ENCODE measurements at places on chromosomes 16 and 17.

DNA sequence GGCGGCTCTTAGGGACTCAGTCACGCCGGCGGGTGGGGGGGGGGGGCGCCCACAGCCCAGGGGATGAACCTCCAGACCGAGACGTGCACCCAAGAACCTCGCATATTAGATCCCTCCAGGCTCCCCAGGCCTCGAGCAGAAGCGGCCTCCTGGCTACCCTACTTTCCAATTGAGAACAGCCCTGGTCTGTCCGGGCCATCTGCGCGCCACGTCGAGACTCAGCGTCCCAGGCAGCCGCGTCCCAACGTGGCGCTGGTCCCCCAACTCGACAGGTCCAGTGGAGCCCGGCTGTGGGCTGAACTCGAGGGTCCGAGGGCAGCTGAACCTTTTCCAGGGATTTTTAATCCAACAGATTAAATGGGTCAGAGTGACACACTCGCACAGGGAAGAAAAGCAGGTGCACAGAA lies 2.3 kb upstream of the IRX3 start:
- no peak for DNase-seq

GRCh38 chr17:45687594-45687993 lies 96.5 kb upstream of the CRHR1 start:
- no peak for DNase-seq

GRCh38 chr16:55015181-55015913 lies 84.7 kb downstream of the IRX5 start:
- peak; percentile 91 for DNase-seq

DNA sequence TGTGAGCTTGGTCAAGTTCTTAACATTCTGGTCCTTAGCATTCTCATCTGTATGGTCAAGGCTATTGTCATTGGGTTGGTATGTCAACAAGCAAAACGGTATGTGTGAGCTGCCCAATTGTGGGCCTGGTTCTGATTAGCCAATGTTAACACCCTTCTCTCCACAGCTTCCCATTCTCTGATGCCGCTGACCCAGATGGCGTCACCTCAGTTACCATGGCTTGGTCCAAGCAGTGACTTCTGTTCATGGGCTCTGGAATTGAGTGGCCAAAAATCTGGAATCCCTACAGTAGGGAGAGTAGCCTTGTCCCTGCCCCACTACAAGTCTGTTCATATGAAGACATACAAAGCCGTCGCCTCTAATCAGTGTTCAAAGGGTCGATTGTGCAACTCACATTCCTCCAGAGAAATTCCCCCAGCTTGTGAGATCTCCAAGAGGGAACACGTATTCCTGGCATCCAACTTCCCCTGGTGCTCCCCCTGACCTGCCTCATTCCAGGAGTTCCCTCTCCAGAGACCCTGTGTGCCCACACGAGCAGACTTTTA lies 15.8 kb downstream of the TMEM98 start:
- peak; percentile 11 for DNase-seq

DNA sequence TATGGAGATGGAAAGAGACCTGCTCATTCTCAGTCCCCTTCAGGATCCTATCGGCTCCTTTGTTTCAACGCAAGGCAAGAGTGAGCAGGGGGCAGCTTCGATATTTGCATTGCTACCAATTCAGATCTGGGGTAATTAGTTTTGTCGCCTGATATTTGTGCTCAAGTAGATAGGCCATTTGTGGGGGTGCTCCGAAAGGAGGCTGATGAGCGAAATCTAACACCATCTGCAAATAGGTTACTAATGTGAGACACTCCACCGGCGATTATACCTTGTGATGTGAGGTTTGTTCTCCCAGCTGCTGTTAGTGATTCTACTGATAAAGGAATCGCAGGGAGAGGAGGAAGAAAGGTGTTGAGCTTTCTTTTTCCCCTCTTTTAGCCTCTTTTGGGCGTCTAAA lies 31.5 kb downstream of the WSCD1 start:
- DNase-seq: no peak

DNA sequence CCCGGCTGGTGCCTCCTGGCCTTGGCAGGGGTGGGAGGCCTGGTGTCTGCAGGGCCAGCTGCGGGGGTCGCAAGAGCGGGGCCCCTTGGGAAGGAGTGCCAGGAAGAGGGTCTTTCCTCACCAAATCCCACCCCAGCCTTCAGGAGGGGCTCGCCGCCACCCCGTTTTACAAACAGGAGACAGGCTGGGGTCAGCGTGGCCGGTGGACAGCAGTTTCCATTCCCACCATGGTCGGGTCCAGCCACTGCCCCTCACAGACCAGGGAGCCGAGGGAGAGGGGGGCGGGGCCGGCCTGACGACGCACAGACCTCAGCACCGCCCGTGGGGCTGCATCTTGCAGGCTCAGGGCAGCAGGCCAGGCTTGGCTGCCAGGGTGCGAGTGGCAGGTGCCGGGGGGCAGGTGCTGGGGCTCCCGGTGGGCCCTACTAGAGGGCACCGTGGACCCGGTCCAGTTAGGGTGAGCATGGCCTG lies 7.6 kb downstream of the CBFA2T3 start:
- no peak for DNase-seq

- DNase-seq: no peak
Observed at GRCh38 chr17:47843391-47843730, 2.3 kb upstream of the SCRN2 start.

GRCh38 chr16:68469796-68470460 lies 21.6 kb upstream of the SMPD3 start:
- no peak for DNase-seq

DNA sequence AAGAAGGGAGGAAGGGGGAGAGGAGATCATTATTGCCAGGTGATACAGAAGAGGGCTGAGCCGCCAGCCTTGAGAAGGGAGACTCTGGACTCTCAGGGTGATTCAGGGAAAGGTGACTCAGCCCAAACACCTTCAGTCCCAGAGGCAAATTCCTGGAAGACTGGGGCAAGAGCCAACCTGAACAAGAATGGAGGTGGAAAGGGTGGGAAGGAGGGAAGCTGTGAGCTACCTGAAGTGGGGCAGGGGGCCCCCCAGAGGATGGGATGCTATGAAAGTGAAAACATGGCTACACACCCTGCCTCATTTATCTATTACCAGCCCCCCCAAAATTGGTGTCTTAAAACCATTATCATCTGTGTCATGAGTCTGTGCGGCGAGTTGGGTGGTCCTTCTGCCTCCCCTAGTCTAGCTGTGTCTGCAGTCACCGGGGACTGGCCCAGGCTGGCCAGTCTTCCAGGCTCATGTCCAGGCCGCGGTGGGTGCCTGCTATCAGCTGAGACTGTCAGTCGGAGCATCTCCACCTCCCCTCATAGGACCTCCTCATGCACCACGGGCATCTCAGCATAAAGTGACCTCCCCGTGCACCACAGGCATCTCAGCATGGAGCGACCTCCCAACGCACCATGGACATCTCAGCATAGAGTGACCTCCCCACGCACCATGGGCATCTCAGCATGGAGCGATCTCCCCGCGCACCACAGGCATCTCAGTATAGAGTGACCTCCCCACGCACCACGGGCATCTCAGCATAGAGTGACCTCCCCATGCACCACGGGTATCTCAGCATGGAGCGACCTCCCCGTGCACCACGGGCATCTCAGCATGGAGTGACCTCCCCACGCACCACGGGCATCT lies 3.2 kb upstream of the SLC47A2 start:
- DNase-seq: no peak
